ENCODE measurements at places on chromosomes 2 and 18. TPM values are rescaled to one million over a fixed set of nuclear protein-coding genes. Genes with fewer than 3 reads are reported as not detected.

DNA sequence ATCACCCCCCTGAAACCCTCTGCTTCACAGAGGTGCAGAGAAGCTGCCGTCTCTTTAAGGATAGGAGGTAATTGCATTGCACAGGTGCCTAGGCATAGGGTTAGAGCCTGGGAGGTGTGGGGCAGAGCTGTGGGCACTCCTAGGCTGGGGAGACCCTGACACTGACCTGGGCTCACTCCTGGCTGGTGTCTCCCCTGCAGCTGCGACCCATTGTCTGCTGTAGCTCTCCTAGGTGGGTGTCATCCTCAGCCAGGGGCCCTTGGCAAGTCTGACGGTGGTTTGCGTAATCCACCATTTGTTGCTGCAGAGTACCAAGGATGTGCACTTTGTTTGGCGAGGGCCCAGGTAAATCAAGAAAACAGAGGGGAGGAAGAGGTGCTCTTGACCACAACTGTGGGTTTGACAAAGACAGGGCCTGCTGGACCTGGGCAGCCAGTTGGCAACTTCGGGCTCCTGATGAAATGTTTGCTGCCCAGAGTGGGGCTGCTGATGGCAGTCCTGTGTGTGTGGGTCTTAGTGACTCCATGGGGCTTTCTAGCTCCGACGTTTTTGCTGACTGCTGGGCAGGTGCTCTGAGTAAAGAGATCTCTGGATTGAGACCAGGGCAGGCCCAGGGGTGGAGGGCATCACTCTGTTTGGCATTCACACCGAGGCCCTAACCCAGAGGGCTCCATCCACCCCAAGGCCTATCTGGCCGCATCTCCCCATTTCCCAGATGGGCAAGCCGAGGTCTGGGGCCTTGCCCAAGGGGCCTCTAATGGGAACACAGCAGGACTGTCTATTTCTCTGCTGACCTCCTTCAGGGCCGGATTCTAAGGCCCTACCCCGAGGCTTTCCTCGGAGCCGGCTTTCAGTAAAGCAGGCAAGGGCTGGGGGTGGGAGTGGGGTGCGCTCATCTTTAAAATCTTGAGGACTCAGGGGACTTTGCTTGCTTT, 67.7 kb downstream of the EDAR start:
- no peak for DNase-seq

DNA sequence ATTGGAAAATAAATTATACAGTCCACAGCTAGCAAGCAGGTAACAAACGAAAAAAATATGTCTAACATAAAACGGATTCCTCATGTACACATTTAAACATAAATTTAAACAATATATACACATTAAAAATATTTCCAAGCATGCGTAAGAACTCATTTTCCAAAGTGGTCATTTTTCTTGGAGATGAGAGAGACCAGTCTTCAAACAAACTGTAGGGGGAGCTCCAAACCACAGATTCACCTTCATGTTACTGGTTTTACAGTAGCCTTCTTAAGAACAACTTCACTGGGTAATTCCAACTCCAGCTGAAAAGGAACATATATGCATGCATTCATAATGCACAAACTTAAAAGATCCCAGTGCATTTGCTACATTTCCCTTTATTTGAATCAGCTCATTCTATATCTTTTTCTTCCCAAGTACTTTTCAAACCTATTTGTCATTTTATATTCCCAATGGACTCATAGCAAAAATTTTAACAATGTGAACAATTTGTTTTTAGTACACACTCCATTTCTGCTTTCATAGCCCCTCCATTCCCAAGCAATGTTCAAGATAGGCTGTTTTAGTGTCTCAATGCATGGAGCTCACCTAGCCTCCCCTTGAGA, 4.7 kb upstream of the STAMBP start:
- peak; percentile 91 for DNase-seq

The ACMSD gene
- not detected for total RNA-seq

The DOK6 gene
- 2.7 TPM for total RNA-seq

The TLX2 gene
- not detected for total RNA-seq

DNA sequence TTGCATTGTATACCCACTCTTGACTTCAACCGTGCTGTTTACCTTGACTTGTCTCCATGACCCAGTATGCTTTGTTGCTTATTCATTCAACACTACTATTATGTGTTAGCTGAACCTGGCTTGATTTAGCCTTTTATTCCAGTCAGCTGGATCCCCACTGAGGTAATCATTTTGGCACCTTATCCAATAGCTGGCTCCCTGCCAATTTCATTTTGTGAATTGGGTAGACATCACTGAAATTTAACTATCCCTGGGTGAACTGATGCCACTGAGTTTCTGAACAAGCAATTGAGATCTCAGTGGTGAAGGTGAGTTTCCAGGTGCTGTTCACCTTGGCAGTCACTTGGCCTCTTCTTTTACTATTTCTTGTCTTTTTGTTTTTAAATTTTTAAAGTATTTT, 584.3 kb downstream of the ADCYAP1 start:
- DNase-seq: no peak

All from IMR-90 (cell line).